Pulmonary artery endothelial cell (primary cell): ENCODE measurements at places on chromosomes 2 and 18. TPM values are rescaled to one million over a fixed set of nuclear protein-coding genes. Genes with fewer than 3 reads are reported as not detected.

Gene EML6
- 1.1 and 2.0 TPM in 2 replicates for total RNA-seq

DNA sequence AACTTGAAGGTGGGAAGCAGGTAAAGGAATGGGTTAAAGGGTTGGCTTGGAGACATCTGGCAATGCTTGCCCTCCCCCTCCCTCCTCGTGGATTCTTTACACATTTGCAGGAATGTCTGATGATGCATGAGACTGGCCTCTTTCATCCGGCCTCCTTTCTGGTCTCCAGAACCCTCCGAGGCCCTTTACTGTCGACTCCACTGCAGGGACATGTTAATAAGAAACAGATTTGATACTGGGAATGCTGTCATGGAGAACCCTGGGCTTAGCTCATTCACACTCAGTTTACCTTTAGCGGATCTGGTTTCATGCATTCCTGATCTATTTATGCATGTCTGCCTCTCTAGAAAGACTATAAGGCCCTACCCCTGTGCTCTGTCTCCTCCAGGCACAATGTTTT, 238.7 kb downstream of the TGIF1 start:
- DNase-seq: no peak

DNA sequence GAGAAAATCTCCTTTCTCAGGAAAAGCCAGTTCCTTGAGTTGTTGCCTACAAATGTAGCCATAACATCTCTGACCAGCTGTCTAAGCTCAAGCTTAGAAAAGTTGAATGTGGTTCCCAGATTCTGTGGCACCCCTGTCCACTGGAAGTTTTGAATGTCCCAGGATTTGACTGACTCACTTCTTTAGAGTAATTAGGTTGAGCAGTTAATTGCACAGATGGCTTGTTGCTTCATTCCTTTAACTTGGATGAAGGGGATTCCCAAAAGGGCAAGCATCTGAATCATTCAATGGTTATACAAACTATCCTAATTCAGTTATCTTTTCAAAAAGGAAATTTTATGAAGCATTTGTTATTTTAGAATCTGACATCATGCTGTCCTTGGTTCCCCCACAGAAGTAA, 374.7 kb downstream of the LNPK start:
- no peak for DNase-seq

GRCh38 chr2:157810037-157810436, 66.1 kb downstream of the ACVR1 start:
- no peak for DNase-seq

GRCh38 chr2:178479275-178479616, 846 bp upstream of the FKBP7 start:
- DNase-seq: no peak

Gene UGT1A10
- not detected in 2 replicates for total RNA-seq

Gene EVA1A
- total RNA-seq: 110 and 149 TPM in 2 replicates

- no peak for DNase-seq
Observed at GRCh38 chr2:190896477-190896876, 15.9 kb downstream of the GLS start.
